ENCODE measurements at places on chromosomes 5 and 9.

DNA sequence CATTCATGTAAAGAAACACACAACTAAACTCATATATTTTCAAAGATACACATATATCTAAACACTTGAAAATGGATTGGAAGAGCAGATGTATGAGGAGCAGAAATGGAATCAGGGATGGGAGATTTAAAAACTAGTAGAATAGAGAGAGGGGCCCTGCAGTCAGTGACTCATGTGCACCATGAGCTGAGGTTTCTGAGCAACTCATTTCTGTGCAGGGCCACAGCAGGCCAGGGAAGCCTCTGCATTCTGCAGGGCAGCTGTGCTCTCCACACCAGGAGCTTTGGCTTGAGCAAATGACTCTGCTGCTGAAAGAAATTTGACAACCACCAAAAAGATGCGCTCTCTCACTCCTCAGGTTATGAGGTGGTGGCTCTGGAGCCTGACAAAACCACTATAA lies 27.1 kb downstream of the LHX6 start:
- no peak for DNase-seq

DNA sequence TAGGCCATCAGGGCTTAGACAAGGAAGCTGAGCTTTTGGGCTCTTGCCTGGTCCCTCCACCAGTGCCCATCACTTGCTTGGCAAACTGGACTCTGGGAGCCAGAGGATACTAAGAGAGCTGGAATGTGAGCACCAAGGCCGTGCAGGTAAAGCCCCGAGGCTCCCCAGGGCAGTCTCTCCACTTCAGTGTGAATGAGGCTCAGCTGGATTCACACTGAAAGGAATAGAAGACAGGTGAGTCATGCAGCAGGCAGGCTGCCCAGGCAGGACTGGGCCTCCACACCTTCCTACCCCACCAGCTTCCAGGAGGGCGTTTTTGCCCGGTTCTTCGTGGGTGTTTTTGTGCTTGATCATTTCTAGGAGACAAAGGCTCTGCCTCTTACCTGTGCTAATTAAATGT lies 7.3 kb upstream of the CTSV start:
- DNase-seq = no peak

DNA sequence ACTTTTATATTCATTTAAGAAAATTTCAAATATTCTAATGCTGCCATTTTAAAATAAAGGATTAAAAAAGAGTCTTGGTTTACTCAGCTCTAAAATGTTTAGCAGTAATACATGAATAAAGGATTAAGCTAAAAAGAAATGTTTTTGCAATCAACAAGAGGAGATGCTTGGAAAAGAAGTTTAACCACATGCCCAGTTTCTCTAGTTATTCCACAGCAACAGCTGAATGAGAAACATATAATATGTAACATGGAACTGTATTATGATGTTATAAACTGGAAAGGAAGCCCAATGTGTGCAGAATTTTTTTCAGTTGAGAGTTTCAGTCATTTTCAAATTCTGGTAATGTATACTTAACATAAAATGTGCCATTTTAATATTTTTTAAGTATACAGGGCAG lies 76.5 kb upstream of the ALDH1A1 start:
- DNase-seq = no peak

GRCh38 chr5:96493219-96493790 lies 60.3 kb upstream of the PCSK1 start:
- no peak for DNase-seq

DNA sequence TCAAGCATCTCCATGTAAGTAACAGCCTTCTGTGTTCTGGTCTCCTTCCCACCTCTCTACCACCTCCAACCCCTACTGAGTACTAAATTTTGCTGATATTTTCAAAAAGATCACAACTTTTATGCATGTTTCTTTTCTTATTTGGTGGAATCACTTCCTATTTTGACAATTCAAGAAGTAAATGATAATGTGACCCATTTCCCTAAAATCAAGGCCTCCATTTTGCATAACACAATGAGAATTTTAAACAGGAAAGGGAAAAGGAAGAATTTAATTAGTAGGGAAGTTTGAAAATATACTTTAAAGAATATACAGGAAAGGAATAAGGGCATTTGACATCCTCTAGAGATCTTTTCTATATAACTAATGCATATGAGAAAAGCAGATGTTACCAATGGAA lies 212.9 kb upstream of the RASA1 start:
- DNase-seq = no peak

DNA sequence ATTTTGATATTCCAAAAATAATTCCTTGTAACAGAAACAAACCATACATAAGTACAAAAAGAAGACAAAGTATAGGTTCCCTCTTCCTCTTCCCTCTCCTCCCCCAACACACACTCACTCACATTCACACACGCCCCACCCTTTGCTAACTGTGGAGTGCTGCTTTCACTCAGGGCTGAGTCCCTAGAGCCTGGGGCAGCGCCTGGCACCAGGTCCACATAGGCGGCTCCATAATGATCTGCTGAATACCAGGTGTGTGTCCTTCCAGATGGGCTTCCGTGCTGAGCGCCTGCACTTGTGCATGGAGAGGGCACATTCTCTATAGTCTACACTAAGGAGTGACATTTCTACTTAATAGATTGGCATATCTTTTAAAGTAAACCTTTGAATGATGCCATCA lies 3.7 kb downstream of the SEMA4D start:
- no peak for DNase-seq

- DNase-seq = no peak
Observed at GRCh38 chr9:110837401-110838005, 168.9 kb downstream of the MUSK start.

GRCh38 chr9:15361737-15362136 lies 54.7 kb upstream of the TTC39B start:
- no peak for DNase-seq

DNA sequence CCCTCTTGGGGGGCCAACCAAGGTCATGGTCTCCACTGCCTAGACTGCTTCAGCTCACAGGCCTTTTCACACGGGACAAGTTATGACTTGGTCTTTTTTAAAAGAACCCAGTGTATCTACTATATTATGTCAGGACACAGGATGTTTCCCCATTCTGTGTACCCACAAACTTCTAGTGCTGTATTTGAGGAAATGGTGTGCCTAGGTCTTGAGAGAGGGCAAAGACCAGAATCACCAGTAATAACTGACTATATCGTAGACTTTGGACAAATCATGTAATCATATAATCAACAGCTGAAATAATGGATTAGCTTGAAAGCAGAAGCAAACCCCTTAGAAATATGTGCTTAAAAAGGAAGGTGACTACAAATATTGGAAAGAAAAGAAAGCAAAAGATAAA lies 133.3 kb downstream of the ARL15 start:
- no peak for DNase-seq

GRCh38 chr9:29176786-29177185 lies 1603.5 kb upstream of the C9orf72 start:
- DNase-seq = no peak

DNA sequence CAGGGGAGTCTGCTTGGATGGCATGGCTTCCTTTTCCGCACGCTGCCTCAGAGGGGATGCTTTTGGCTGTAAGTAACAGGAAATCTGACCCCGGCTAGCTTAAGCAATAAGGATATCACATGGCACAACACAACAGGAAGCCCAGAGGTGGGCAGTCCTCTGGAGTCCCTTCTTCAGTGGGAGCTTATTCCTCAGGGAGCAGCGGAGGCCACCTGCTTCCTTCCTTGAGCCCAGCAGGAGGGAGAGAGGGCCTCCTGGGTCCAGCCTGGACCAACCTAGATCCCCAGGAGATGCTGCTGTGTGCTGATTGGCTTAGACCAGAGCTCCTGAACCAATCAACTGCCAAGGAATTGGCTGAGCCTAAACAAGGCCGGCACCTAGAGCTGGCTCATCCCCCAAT lies 66.3 kb downstream of the C9orf50 start:
- DNase-seq = no peak

DNA sequence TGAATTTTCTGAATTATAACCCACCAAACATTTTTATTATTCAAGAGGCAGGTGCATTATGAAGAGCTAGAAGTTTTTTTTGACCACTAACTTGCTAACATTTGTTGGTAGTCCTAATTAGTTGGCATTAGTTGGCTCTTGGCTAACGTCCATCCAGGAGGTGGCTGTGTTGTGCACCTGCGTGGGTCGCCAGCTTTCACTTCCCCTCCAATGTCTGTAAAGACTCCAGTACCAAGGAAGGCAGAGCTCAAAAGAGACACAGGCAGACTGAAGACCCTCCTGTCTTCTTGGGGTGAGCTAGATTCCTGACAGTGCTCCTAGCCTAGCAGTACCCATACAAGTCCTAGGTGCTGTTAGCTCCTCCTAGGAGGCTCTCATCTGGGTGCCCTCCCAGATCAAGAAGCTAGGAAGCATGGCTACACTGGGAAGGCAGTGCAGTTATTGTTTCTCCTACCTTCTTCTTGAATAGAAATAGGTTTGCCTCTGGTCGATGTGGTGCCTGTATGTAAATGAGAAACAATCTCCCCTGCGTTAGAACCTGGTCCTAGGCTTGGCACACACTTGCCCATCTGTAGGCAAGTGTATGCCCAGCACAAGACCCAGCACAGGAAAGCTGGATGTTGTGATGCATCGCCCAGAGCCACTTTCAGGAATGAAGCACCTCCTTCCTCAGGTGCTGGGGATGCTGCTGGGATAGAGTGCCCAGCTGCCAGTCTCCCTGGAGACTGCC lies 190.9 kb downstream of the ICE1 start:
- DNase-seq = no peak

GRCh38 chr9:134346151-134346550 lies 19.9 kb downstream of the RXRA start:
- DNase-seq = no peak

DNA sequence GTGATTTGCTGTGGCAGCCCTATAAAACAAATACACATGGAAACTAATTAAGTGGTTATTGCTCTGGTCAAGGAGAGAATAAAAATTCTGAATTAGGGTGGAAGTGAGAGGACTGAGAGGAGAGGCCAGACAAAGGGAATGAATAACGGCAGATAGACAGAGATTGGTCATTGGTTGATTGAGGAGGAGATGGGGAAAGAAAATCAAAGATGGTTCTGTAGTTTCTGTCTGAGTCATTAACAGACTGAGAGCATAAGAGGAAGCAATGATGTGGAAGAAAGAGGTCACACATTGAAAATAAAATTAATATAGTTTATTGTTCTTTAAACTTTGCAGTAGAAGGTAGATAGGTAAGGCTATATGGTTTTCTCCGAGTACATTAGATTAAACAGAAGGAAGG lies 469.8 kb downstream of the ACTL7B start:
- no peak for DNase-seq
